Astrocyte (in vitro differentiated cells and primary cell): ENCODE measurements at places on chromosomes 2 and 18. TPM values are rescaled to one million over a fixed set of nuclear protein-coding genes. Genes with fewer than 3 reads are reported as not detected.

GRCh38 chr2:238761868-238762267 is 86.0 kb upstream of the TWIST2 start:
- no peak overlapping the region for H3K27ac ChIP-seq
- DNase-seq: peak; percentile 20
- H3K4me1 ChIP-seq: no peaks in the 10 kb centered on the region
- no peak overlapping the region for H3K4me3 ChIP-seq
- no peaks in the 10 kb centered on the region for H3K36me3 ChIP-seq

DNA sequence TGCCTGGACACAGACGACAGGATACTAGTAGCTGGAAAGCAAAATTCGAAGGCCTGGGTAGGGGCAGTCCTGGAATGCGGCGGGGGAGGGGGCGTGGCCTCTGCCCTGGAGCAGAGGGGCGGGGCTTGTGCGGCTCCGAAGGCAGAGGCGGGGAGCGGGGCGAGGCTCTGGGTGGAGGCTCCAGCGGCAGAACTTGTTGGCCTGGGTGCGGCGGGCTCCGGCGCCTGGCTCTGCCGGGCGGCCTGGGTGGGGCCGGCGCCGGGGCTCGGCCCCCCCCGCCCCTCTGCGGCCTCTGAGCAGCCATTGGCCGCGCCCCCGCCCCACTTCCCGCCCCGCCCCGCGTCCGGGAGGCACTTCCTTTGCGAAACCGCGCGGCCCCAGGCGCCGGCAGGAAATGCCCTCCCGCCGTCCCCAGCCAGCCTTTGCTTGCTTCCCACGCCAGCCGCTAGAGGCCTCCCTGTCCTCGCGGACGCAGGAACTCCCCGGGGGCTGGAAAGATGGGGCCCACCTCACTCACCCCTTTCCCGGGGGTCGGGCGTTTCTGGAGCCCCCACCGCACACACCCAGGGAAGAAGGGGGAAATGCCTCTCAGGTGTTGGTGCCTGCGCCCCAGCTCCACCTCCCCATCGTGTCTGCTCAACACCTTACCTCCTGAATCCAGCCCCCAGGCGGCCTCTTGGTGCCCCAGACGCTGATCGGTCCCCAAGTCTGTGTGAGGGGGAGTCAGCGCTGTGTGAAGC is 6.7 kb downstream of the CTDSP1 start:
- H3K27me3 ChIP-seq: no peaks in the 10 kb centered on the region
- peak overlapping the region; percentile 59 for H3K27ac ChIP-seq
- H3K36me3 ChIP-seq: peaks cover 3% of the 10 kb centered on the region
- peak; percentile 77 for DNase-seq
- peaks cover 22% of the 10 kb centered on the region for H3K4me1 ChIP-seq

GRCh38 chr2:23433282-23433681 is 48.3 kb downstream of the KLHL29 start:
- peaks cover 2% of the 10 kb centered on the region for H3K27me3 ChIP-seq
- no peak overlapping the region for H3K4me3 ChIP-seq
- H3K36me3 ChIP-seq: no peaks in the 10 kb centered on the region
- peaks cover 8% of the 10 kb centered on the region for H3K4me1 ChIP-seq
- no peak for DNase-seq

SH3BP4 gene
- 117 and 127 TPM in 2 replicates for total RNA-seq

FMNL2 gene
- 29.1 and 34.3 TPM in 2 replicates for total RNA-seq
